ENCODE measurements at places on chromosomes 2 and 18.

DNA sequence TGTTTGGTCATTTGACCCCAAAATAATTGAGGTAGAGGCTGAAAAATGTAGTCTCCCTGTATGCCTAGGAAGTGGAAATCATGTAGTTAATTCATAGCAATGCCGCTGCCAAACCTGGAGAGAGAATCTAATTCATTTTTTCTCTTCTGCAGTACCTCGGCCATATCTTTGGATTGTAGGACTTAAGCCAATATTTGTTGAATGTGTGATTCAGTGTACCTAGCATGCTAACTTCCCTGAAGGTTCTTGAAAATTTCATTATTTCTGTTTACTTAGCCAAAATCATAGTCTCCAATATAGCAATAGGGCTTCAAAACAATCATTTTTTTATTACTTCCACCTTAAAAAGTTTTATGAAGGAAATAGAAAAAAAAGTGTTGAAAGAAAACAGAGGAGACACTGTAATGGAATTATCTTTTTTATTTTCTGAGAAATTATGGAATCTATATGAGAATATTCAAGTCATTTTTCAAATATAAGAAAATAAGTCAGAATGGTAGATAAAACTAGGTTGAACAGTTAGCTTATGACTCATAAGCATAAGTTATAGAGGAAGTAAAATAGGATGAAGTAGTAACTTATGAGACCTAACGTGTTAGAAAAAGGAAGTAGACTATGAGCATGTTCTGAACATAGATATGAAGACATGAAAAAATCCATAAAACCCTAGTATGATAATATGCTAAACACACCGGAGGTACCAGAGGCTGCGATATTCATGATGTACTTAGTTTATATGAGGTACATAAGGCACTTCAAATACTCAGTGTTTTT is 35.2 kb upstream of the CDH19 start:
- no peaks in the 10 kb centered on the region for H3K4me1 ChIP-seq
- DNase-seq: no peak
- H3K27me3 ChIP-seq: no peaks in the 10 kb centered on the region
- H3K4me3 ChIP-seq: no peak overlapping the region

DNA sequence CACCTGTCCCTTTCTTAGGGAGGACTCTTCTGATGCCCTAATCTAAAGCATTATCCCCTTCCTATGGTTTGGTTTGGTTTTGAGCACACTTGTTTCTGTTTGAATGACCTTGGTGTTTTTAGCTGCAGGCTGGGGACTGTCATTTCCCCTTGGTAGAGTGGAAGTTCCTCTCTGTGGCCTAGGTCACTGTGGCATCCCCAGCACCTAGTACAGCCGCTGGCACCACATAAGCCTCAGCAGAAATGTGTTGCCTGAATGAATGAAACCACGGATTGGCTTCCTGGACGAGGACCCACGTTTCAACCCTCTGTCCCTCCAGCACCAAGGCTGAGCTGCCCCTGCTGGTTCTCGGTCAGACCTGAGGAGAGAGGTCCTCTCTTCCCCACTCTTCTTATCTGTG is 159.9 kb downstream of the CTIF start:
- peaks cover 8% of the 10 kb centered on the region for H3K4me1 ChIP-seq
- peaks cover 6% of the 10 kb centered on the region for H3K27me3 ChIP-seq
- H3K36me3 ChIP-seq: no peaks in the 10 kb centered on the region
- H3K27ac ChIP-seq: no peak overlapping the region

GRCh38 chr2:144924827-144925226 is 404.9 kb upstream of the ZEB2 start:
- H3K4me1 ChIP-seq: no peaks in the 10 kb centered on the region
- H3K27ac ChIP-seq: no peak overlapping the region
- no peak for DNase-seq
- no peaks in the 10 kb centered on the region for H3K27me3 ChIP-seq
- H3K36me3 ChIP-seq: no peaks in the 10 kb centered on the region

- H3K4me3 ChIP-seq: no peak overlapping the region
- H3K4me1 ChIP-seq: no peaks in the 10 kb centered on the region
- DNase-seq: no peak
Measured at GRCh38 chr18:7941533-7941932, 374.4 kb downstream of the PTPRM start.

DNA sequence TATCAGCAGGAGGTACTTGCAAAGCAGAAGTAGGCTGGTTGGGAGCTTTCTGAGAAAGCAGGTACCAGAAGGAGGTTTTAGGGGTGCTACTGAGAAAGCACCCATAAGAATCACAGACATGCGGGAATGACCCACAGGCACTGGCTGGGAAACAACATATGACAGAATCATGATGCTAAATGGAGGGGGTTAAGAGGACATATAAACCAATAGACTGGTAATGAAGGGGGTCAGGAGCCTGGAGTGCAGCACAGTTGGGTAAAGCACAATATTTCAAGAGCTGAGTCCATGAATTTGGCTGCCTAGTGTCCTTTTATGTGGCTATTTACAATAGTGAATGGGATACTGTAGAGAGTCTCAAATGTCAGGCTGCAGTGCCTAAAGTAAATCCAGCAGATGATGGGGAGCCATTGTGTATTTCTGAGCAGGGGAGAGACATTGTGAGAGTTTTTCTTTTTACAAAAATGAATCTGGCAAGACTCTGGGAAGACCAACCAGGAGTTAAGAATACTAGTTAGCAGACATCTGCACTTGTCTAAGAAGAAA is 27.6 kb upstream of the GMCL1 start:
- peaks cover 4% of the 10 kb centered on the region for H3K36me3 ChIP-seq
- H3K4me3 ChIP-seq: no peak overlapping the region
- H3K27ac ChIP-seq: no peak overlapping the region
- no peaks in the 10 kb centered on the region for H3K27me3 ChIP-seq
- no peak for DNase-seq
- peaks cover 28% of the 10 kb centered on the region for H3K4me1 ChIP-seq
